ENCODE measurements at places on chromosomes 7 and 10.

DNA sequence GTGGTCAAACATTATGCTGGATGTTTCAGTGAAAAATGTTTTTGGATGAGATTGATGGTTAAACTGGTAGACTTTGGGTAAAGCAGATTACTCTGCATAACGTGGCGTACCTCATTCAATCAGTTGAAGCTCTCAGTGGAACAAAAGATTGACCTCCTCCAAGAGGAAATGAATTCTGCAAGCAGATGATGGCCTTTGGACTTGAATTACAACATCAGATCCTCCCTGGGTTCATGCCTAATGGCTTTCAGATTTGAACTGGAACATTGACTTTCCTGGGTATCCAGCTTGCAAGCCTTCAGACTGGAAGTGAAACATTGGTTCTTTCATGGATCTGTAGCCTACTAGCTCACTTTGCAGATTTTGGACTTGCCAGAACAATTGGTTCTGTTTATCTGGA is 169.3 kb upstream of the MALRD1 start:
- DNase-seq = no peak

- no peak for DNase-seq
These were observed 208.2 kb downstream of the MAD1L1 start for GRCh38 chr7:2024567-2024918.

GRCh38 chr7:155795401-155795800 is 16.9 kb downstream of the SHH start:
- DNase-seq = no peak

GRCh38 chr10:130810856-130811255 is 500.7 kb downstream of the TCERG1L start:
- no peak for DNase-seq

GRCh38 chr7:152382244-152382643 is 53.6 kb downstream of the KMT2C start:
- no peak for DNase-seq

- no peak for DNase-seq
These were observed 669.5 kb upstream of the GRM3 start for GRCh38 chr7:85974176-85974575.

GRCh38 chr7:151514461-151515275 is 5.0 kb downstream of the RHEB start:
- DNase-seq = no peak

Data from stimulated activated CD4-positive, alpha-beta T cell treated with anti-CD3 and anti-CD28 coated beads, Interleukin-12 subunit alpha, Interleukin-12 subunit beta, amount 100 ng/mL, for 48 hours (primary cell).